ENCODE measurements at places on chromosomes 2 and 18.

- DNase-seq = no peak
Observed at GRCh38 chr18:76487070-76487469, 8.0 kb downstream of the ZNF516 start.

DNA sequence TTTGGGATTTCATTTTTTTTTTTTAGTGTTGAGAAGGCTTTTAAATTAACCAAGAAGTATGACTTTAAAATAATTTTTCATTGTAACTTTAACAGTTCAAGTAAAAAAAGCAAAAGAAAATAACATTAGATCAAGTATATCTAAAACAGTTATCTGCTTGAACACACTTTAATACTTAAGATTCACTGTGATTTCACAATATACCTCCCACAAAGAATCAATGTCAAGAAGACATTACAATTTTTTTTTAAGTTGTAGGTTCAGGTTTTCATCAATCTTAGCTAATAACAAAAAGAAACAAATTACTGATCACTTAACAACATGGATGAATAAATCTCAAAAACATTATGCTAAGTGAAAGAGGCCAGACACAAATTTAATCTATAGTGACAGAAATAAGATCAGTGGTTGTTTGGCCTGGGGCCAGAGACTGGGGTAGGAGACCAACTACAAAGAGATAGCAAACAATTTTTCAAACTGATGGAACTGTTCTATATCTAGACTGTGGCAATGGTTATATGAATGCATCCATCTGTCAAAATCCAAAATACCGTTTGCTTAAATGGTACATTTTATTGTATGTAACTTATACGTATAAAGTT, 74.8 kb upstream of the FRZB start:
- DNase-seq = no peak

GRCh38 chr2:179571252-179571651, 290.2 kb downstream of the ZNF385B start:
- no peak for DNase-seq

DNA sequence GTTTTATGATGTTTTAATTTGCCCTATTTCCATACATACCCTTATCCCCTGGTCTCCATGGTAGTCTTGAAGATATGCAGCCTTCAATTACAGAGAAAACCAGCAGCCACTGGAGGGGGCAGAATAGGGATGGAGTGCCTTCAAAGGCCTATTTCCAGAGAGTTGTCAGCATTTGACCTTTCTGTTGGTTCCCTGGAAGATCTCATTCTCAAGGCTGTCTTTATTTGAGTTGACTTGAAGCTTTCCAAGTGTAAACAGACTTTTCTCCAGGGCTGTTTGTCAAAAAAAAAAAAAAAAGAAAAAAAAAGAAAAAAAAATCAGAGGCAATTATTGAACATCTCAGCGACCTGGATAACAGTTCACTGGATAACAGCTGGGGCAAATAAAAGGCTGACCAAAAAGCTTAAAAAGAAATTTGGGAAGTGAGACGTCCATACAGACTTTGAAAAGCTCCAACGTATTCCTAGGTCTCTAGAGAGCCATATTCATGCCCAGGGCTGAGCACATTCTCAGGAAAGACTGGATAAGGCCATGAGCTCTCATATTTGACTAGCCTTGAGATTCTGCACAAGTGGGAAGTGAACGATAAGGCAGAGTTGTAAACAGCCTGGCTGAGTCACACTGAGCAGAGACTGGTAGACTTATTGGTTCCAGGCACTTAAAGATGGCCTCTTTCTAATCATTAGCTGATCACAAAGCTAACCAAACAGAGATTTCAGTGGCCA, 126.6 kb downstream of the VAPA start:
- no peak for DNase-seq

GRCh38 chr2:228590681-228591080, 409.2 kb upstream of the SPHKAP start:
- no peak for DNase-seq

- no peak for DNase-seq
Observed at GRCh38 chr18:6741232-6741663, 11.7 kb downstream of the ARHGAP28 start.

GRCh38 chr2:231975001-231975400, 13.5 kb downstream of the DIS3L2 start:
- no peak for DNase-seq

GRCh38 chr2:136116151-136116812, 1.7 kb downstream of the CXCR4 start:
- DNase-seq = peak; percentile 61

- no peak for DNase-seq
Observed at GRCh38 chr2:207123335-207123744, 42.4 kb downstream of the KLF7 start.

DNA sequence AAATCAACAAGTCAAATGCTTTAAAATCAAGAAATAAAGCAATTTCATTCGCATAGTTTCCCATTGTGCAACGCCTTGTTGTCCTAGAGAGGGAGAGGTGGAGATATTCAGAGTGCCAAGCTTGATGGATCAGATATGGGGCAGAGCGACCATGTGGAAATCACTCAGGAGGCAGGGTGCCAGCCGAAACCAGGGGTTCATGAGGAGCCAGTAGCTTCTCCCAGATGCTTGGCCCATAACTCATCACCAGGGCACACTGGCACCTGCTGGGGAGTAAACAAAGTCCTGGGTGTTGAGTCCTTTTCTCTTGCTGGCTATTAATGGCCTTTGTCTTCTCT, 53.0 kb upstream of the ASAP2 start:
- no peak for DNase-seq

DNA sequence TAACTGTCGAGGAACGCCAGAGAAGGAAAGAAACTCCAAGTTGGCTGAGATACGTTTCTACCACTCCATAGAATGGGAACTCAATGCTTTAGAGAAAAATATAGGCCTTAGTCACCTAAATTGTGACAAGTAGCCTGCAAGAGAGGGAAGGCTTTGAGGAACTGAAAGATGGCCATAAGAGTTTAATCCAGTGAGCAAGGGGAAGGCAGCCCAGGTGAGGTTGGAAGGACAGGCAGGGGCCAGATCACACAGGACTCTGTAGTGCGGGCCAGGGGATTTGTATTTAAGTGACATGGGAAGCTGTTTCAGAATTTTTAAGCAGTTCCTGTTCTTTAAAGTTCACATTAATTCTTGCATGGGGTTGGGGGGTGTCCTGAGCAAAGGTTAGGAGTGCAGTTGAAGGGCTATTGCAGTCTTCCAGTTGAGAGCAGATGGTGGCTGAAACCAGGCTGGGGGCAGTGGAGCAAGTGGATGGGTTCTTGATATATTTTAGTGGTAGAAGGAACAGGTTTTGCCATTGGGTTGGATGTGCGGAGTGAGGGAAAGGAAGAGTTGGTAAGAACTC, 138.9 kb upstream of the PELI1 start:
- DNase-seq = no peak

DNA sequence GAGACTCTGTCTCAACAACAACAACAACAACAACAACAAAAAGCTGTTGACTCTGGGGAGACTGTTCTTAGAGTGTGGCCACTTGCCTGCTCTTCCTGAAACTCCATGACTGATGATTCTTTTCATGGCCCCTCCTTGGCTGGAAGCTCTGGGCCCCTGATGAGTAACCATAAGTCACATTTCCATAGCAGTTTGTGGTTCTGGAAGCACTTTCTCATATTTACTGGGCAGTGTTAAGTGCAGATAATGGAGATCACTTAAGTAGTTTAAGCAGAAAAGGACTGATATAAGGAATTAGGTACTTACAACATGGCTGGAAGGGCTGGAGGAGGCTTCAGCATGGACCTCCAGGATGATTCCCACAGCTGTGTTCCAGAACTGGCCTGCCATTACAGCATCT, 147.3 kb upstream of the DLX2 start:
- DNase-seq = no peak

DNA sequence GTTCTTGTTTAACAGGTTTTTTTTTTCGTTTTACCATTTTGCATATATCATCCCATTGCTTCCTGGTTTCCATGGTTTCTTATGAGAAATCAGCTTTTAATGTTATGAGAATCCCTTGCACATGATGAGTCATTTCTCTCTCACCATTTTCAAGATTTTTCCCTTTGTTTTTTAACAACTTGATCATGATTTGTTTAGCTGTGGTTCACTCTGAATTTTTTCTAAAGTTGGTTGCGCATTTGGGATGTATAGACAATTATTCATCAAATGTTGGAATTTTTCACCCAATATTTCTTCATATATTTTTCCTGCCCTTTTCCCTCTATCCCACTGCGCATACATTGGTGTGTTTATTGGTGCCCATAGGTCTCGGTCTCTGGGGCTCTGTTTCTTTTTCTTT, 42.4 kb upstream of the BIN1 start:
- no peak for DNase-seq

- no peak for DNase-seq
Observed at GRCh38 chr2:240647503-240648154, 22.3 kb downstream of the GPR35 start.

DNA sequence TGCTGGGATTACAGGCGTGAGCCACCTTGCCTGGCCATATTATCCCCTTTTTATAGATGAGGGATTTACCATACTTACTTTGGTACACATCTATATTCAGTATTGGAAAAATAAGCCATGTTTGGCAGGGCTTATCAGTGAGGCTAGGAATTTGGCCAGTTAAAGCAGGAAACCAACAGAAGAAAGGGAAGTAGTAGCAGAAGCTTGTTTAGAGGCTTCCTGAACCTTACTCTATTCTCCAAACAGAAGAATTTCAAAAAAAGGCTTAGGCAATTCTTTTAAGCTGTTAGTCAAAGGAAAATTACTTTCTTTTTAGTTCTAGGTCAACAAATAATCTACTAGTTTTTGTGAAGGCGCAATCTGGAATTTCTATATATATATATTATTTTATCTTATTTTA, 3.2 kb upstream of the GLS start:
- DNase-seq = no peak

- DNase-seq = no peak
Observed at GRCh38 chr2:241112592-241112991, 10.5 kb upstream of the MTERF4 start.

DNA sequence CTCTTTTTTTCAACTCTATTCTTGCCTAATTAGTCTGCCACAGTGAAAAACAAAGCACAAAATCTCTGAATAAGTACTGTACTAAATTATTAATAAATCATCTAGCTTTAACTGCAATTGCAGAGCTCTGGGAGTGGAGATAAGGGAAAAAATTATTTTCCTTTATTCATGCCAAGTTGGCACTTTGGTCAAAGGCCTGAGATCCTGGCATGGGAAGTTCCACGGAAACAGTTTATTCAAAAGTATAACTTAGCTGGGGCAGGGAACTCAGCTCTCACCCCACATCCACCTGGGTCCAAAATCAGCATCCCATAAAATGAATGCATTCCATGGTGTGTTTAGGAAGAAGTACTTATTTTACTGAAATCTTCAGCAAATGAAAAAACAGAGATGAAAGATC, 185.2 kb upstream of the APCDD1 start:
- no peak for DNase-seq
